ENCODE measurements at places on chromosomes 7 and 10.

GRCh38 chr7:155294511-155294778 lies 3.2 kb upstream of the INSIG1 start:
- DNase-seq = no peak

GRCh38 chr7:157444843-157445135 lies 108.0 kb downstream of the DNAJB6 start:
- DNase-seq = no peak

- DNase-seq = no peak
These were observed 93.6 kb downstream of the NKX6-2 start for GRCh38 chr10:132692311-132692710.

DNA sequence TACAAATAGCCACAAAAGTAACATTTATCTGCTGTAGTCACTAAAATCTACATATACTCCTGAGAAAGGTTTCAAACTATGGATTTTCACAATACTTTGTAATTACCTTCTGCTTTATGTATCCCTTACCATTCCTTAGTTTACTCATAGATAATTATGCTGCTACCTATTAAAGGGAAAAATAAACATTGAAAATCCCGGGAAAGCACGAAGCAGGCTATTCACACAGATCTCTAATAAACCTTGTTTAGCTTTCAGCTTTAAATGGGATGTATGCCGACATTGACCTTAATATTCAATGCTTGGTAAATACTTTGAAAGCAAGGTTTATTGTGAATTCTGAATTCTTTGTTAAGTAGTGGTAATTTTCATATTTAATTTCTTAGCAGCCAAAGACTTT lies 58.5 kb upstream of the SMIM30 start:
- DNase-seq = no peak

DNA sequence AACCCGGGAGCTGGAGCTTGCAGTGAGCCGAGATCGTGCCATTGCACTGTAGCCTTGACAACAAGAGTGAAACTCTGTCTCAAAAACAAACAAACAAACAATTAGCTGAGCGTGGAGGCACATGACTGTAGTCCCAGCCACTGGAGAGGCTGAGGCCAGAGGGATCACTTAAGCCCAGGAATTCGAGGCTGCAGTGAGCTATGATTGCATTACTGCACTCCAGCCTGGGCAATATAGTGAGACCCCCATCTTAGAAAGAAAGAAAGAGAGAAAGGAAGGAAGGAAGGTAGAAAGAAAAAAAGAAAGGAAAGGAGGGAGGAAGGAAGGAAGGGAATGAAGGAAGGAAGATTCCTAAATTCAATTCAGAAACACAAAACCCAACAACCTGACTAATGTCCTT lies 141.3 kb upstream of the TNRC18 start:
- DNase-seq = no peak

DNA sequence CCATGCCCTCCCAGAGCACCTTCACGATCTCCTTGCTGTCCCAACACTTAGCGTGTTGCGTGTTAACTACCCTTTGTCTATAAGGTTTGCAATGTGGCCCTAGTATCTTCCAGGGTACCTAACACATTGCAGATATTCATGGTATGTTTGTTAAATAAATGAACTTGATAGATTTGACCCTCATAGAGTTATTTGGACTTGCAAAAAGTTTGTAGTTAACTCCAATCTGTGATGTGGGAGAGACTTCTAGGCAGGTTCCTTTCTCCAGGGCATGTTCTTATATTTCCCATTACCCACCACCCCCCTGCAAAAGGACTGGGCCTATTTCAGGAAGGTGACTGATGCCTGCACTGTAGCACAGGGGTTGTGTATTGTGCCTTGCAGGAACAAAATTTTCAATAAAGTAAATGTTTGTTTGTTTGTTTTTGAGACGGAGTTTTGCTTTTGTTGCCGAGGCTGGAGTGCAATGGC lies 612 bp downstream of the HILPDA start:
- no peak for DNase-seq

DNA sequence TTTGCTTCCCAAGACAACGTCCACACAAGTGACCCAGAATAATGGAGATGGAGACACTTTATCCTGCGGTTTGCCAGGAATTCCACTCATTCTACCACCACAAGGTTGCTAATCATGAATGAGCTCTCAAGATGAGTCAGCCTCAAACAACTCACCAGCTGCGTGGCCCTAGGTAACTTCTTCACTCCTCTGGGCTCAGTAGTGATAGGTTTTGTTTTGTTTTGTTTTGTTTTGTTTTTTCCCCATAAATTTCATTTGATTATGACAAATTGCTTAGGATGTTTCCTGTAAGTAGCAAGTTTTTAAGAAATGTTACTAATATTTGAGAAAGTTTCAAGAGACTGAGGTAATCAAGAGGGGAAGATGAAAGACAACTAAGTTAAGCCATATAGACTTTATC lies 286.8 kb downstream of the PARD3 start:
- no peak for DNase-seq
